Erythroblast (primary cell): ENCODE measurements at places on chromosomes 5 and 9.
A peak's percentile ranks its signal among the peaks of the same experiment; 100 is the strongest.

- DNase-seq = peak; percentile 73
These were observed 554 bp downstream of the SDHA start for GRCh38 chr5:218457-219291.

- DNase-seq = no peak
These were observed 22.1 kb downstream of the FAM170A start for GRCh38 chr5:119651486-119651885.

- DNase-seq = peak; percentile 70
These were observed 1.1 kb upstream of the ZSWIM6 start for GRCh38 chr5:61330845-61331406.

DNA sequence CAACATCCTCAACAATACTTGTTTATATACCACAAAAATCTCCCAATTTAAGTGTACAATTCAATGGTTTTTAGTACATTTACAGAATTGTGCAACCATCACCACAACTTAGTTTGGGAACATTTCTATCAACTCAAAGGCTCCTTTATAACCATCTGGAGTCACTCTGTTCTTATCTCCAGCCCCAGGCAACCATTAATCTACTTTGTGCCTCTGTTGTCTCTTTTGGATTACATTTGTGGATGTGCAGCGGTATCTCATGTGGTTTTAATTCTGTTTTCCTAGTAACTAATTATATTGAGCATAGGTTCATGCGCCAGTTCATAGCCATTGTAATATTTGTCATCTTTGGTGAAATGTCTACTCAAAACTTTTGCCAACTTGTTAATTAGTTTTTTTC lies 14.4 kb downstream of the ADAMTS19 start:
- peak; percentile 61 for DNase-seq

DNA sequence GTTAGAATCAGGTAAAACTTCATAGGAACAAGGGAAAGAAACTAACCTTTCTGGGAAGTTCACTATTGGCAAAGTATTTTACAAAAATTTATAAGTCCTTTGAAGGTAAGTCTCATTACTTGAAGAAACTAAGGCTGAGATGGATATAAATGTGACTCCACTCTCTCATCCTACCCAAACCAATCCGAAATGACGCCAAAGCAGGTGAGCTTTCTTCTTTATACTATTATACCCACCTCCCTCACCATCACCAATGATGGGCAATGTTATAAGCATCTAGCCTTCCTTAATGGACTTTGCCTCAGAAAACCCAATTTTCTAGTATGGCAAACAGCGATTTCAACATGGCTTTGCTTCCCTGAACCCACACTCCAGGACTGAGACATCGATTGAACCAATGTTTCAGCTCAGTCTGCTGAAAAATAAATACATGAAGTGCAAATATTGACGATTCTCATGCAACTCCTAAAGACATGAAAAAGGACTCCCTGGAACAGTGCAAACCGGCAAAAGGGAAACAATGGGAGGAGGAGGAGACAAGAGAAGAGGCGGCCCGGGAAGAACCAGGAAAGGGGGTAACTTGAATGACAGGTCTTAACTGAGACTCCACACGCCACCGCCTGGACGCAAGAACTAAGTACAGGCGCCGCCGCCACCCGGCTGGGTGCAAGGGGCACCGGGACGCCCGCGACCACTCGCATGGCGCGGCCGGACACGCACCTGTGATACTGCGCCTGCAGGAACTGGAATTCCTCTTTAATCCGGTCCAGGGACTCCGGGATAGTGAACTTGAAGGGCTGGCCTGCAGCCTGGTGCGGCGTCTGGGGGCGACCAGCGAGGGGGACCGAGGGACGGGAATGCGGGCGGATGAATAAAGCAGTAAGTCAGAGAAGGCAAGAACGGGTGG lies 2.5 kb downstream of the TLE1 start:
- peak; percentile 79 for DNase-seq

DNA sequence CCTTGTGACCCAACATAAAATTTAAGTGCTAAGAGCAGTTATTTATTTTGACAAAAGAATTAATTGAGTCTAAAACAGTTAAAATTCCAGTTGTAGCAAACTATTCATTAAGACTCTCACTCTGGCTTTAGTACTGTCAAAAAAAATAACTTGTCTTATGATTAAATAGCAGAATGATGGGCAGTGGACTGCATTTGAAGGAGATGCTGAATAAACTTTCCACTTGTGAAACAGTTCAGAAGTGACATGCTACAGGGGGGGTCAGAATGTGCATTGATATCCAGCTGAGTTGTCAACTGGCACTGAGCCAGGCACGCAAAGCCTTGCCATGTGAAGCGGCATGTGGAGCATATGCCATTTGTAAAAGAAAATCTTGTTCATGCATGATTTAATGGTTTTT lies 76.0 kb downstream of the FCHO2 start:
- peak; percentile 25 for DNase-seq

- no peak for DNase-seq
These were observed 5.6 kb downstream of the MYO10 start for GRCh38 chr5:16930496-16930895.

GRCh38 chr9:121709798-121710197 lies 58.4 kb downstream of the DAB2IP start:
- DNase-seq = no peak

GRCh38 chr9:86795047-86795442 lies 152.3 kb downstream of the GAS1 start:
- DNase-seq = no peak

GRCh38 chr5:22850981-22851380 lies 2.2 kb downstream of the CDH12 start:
- peak; percentile 2 for DNase-seq

DNA sequence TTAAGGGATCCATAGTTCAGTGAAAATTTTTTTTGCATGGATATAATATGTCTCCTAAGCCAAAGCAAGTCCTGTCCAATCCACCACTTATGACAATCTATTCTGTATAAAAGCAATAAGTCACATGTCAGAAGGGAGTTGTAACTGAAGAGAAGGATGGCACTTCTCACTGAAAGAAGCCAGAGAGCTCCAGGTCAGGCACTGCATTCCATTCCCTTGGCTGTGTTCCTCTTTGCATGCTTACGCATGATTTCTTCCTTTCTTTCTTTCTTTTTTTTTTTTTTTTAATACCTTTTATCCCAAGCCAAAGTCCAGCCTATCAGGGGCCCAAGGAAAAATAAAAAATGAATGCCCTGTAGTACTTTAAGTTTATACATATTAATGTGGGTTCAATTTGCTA lies 39.8 kb downstream of the MAMDC2 start:
- DNase-seq = no peak

DNA sequence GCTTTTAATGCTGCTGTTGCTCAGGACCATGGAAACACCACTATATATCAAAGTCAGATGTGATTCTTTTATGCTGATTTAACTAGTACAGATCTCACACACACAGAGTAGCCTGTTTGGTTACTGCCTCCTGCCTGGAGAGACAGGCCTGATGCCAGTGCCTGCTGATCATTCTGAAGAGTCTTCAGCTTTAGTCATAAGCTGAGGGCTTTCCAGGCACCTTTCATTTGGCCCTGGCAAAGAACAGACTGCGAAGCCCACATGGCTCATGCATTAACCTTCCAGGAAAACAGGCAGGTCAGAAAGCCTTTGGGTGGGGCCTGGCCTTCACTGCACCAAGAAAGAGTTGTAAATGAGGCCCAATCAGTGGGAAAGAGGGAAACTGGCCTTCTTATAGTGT lies 144.7 kb downstream of the SAXO1 start:
- DNase-seq = no peak

DNA sequence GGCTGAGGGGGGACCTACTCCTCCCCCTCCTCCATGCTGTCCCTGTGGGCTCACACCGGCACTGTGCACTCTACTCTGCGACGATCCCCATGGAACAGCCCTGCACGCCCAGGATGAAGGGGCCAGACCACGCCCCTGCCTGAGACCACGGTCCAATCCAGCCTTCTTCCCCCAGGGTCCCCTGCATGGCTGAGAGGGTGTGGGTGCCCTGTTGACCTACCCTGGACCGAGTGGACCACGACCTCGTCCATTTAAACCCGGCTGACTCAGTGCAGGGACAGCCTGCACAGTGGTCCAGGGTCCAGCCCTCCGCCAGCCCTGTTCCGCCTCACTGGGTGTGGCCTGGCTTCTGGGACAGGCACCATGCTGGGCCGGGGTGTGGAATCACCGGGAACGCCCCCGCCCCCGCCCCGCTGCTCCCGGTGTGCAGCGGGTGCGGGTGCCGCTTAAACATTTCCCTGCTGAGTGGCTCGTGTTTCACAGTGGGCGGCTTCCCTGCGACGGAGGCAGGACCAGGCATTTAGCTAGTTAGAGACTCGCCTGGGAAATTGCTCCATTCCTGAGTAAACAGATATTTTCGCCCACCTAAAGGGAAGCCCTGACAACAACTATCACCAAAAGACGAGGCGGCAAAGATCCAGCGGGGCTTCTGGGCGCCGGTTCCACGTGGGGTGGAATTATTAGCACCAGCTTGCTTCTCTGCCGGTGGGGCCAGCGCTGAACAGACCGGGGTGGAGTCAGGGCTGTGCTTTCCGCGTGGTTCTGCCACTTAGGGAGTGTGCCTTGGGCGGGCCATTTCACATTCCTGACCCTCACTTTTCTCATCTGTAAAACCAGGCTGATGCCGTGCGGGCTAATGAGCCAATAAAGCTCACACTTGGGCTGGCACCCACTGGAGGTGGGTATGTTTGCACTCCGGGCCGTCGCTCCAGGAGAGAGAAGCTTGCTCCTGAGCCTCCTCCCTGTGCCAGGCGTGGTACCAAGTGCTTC lies 22.6 kb downstream of the DBH start:
- no peak for DNase-seq

DNA sequence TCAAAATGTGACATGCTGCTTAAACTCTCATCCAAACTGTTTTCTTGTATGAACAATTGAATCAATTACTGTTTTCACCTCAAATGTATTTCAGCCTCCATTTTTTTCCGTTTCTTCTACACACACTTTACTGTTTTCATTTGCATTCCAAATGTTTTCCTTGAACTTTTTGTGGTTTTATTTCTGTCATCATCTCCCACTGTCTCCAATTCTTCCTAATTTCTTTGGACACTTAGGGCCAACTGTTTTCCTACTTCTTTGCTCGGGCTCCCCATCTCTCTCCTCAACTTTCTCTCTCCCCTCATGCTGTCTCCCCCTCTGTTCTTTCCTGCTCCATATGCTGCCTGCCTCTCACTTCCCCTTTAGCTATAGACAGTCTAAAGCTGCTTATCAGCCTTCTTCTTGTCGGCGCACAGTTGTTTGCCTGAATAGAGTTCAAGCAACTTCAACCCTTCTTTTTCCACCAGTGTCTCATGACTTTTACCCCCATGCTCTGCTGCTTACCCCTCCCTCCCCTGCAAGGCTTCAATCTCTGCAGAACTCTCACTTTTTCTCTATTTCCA lies 443.4 kb downstream of the DTWD2 start:
- DNase-seq = no peak

GRCh38 chr9:14326264-14326826 lies 12.4 kb upstream of the NFIB start:
- DNase-seq = no peak

DNA sequence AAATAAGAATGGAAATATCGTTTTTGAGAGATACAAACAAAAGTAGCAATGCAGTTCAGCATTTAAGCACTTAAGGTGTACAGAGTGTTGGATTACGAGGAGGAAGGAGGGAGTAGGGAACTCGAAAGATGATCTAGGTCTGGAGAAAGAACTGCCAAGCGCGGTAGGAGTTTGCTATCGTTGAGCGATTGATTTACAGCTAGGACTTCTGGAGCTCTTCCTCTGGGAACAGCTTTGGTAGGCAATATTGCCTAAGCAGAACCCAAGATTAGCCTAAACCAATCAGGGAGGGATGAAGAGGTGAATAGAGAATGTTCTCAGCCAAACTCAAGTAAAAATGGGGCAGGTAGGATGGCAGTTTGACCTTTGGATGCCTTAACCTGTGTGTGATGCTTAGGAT lies 965 bp downstream of the CLTA start:
- DNase-seq = peak; percentile 57

- DNase-seq = no peak
These were observed 19.8 kb upstream of the FAM151B start for GRCh38 chr5:80468131-80468530.

DNA sequence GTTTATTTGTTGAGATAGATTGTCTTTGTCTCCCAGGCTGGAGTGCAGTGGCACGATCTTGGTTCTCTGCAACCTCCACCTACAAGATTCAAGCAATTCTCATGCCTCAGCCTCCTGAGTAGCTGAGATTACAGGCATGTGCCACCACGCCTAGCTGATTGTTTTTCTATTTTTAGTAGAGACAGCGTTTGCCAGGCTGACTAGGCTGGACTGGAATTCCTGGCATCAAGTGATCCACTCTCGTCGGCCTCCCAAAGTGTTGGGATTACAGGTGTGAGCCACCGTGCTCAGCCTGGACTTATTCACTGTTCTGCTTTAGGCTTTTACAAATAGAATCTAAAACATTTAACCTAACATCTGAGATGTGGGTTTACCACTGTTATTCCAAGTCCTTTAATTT lies 91.3 kb downstream of the COMMD10 start:
- no peak for DNase-seq

DNA sequence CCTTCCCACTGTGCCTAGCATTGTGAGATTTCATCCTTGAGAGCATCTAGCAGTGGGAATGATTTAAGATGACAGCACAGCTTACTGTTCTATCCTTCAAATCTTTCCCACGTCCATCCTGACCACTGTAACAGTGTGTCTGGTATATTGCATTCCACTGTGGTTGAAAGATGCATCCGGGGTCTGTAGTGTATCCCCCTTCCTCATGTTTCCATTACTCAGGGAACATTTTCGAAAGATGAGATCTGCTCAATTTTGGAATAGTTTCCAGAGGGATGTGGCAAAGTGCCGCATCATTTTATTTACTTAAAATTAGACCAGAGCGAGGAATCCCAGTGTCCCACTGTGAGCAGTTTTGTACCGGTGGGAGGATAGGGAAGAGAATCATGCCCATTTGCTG lies 407.1 kb upstream of the PAPPA start:
- DNase-seq = no peak

- no peak for DNase-seq
These were observed 51.2 kb downstream of the SLC36A1 start for GRCh38 chr5:151498395-151499155.

DNA sequence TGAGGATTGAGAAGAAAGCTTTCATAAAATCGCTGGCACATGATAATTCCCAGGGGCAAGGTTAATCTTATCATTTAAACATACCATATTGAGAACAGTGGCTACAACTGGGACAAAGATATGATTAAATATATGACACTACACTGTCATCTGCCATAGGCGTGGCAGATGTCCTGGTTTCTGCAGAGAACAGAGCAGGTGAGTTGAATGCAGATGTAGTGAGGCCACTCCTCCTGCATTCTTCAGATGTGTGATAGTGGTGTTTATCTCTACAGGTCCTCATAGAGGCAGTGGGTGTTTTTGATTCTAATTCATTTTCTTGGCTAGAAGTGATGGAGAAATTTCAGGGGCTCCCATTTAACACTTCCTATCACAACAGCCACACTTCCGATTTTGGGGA lies 237.0 kb upstream of the CDH9 start:
- DNase-seq = no peak

GRCh38 chr9:136327304-136327974 lies at the start of gene GPSM1:
GPSM1 (plus strand) TSS chr9:136327539; CDS start chr9:136327696, 157 bp downstream.
- no peak for DNase-seq
